T-helper 2 cell (primary cell): ENCODE measurements at places on chromosomes 3 and 15.

GRCh38 chr3:183895774-183896173 lies 11.1 kb upstream of the PARL start:
- no peak for DNase-seq

DNA sequence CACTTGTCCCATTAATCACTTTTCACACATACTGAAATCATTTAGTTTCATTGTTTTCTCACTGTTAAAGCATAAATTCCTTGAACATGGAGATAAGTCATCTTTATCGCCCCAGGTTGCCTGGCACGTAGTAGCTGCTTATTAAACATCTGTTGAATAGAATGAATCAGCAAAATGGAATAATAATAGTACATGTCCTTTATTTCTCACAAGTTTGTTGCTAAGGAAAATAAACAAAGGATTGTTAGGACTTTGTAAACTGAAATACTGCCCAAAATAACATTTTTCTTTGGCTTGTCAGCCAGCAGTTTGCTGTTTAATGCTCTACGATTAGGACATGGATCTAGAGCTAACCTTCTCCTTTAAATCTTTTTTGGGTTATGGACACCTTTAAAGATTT lies 17.9 kb downstream of the SLC35A5 start:
- DNase-seq, result no peak

DNA sequence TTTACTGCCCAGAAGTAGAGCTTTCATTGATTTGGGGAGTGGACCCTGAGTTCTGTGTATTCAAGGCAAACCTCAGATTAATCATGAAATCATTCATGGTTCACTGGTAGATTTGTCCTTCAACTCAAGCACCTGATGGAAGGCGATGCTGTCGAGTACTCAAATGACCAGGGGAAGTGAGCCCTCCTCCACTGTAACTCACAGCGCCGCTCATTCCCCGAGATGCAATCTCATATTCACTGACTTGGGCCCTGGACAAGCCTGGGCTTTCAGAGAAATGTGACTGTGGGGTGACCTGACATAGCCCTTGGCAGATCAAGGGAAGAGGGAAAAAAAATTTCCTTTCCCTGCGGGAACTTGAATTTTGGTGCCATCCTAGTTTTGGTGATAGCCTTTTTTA lies 156.7 kb upstream of the BHLHE40 start:
- no peak for DNase-seq

DNA sequence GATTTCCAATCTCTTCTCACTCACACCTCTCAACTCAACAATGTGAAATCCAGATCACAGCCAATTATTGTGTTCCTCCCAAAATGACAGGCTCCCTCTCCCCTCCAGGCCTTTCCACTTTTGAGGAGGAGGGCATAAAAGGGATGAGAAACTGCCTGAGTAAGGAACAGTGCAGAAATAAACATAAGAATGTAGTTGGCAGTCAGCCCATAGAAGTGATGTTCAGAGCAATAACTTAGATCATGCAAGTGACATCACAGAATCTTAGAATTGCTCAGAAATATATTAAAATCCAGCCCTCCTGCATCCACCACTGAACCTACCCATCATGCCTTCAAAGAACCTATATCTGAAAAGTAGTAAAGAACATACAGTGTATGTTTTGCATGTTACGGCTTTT lies 299.4 kb upstream of the GADL1 start:
- no peak for DNase-seq

GRCh38 chr15:94417501-94418293 lies 186.3 kb downstream of the MCTP2 start:
- no peak for DNase-seq
